ENCODE measurements at places on chromosomes 12 and 14. TPM values are rescaled to one million over a fixed set of nuclear protein-coding genes. Genes with fewer than 3 reads are reported as not detected.

DNA sequence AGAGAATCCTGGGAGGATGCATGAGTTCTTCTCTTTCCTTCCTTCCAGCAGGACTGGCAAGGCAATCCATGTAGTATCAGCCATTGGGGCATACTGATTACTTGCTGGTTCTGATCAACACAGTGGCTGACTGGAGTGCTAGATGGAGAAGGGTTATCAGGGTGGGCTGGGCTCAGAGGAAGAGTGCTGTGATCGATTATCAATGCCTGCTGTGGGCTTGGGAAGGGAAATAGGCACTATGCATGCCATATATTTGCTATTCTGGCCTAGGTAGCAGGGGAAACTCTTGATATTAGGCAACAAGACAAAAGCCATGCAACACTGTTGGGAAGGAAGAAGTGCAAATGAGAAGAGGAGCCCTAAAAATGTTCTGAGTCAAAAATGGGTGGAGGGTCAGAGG, 45.8 kb downstream of the HRK start:
- DNase-seq, result no peak

Gene GPRC5A
- total RNA-seq, result 26.8 TPM

DNA sequence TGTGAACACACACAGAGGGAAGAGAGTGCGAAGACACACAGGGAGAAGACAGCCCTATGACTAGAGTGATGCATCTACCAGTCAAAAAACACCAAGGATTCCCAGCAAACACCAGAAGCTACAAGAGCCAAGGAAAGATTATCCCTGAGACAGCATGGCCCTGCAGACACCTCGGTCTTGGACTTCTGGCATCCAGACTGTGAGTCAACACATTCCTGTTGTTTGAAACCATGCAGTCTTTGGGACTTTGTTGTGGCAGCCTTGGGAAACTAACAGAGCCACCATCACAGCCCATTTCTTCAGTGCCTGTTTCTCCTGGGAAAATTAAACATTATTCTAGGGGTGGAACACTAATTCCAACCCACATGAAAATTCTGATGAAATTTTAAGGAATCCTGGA, 220.6 kb downstream of the GXYLT1 start:
- DNase-seq, result no peak

Gene KRT72
- total RNA-seq, result not detected

Gene RNASE7
- 18.2 TPM for total RNA-seq

DNA sequence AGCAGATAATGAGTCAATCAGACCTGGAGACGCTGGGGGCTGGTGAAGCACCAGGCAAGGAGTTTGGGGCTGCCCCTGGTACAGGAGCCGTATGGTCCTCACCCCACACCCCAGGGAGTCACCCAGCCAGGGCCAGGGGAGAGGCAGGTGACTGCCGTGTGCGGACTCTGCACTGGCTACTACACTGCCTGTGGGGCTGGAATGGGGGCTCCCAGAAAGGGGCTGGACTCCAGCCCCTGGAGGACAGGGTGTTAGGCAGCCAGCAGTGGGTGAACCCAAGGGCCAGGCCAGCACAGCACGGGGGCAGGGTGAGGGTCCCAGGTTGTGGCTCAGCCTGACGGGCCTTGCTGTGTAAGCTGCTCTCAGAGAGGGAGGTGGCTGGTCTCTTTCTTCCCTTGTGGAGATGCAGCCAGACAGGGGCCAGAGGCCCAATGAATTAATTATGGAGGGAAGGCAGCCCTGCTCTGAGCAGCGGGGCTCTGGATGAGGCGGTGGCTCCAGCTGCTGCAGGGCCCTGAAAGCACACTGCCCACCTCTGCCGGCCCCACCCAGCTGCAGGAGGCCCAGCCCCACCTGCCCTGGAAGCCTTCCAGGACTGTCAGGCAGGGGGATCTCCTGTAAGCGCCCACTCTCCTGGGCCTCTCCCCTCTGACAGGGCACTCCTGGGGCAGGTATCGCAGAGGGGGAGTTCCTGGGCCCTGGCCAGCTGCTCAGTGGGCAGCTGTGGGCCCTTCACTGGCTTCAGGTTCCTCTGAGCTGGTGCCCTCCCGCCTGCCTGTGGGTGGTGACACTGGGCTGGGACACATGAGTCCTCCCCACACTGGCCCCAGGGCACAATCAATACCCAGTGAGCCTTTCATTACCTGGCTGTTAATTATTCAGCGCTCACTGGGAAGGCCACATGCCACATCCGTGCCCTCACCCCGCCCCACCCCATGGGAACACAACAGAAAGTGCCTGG, 142.5 kb upstream of the C14orf180 start:
- peak; percentile 47 for DNase-seq

Gene TSPAN9
- total RNA-seq, result 32.2 TPM

DNA sequence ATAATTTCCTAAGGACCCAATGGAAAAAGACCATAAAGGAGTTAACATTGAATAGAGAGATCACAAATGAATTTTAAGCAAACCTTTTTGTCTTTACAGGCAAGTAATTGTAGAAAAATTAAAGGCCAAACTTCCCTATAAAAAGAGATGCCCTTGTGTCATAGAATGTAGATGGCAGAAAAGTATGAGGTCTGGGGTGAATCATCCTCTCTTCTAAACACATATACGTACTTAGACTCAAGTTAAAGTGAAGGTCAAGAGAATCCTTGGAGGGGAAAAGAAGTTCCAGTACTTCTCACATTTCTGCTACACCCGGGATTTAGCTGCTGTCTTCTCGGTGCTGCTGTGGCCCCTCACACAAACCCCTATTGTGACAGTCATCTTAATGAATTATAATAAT, 116.2 kb upstream of the ARID2 start:
- DNase-seq, result no peak

Gene AICDA
- not detected for total RNA-seq

DNA sequence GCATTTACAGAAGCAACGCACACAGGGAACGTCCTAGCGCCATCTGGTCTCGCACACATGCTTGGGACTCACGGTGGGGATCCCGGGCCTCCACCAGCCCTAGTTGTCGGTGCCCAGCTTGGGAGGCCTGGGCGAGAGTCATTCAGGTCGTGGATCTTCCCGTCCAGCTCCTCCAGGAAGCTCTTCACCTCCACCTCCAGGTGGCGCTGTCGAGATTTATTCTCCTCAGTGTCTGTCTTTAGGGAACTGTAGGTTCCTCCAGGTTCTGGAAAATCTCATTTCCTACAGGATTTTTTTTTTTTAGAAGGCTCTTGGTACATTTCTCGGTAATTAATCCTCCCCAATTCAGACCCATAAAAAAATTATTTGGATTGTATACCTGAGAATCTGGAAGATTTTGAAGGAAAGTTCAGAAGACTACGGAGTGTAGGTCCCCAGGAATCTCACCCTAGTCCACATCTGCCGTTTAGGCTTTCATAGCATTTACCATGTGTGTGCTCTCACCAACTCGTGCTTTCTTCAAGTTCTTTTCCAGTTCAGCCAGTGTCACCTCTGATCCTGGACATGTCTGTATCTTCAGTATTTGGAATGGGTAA, 910.0 kb downstream of the TMEM121 start:
- DNase-seq, result no peak

GRCh38 chr12:39357041-39357440, 85.9 kb downstream of the KIF21A start:
- no peak for DNase-seq

GRCh38 chr12:26978801-26979200, 35.4 kb downstream of the TM7SF3 start:
- no peak for DNase-seq

- no peak for DNase-seq
These were observed 427 bp downstream of the SLC6A12 start for GRCh38 chr12:213527-213932.

Gene RNASE3
- not detected for total RNA-seq
